ENCODE measurements at places on chromosomes 12 and 14.

GRCh38 chr12:84375449-84376170 is 537.0 kb downstream of the SLC6A15 start:
- DNase-seq = no peak

- DNase-seq = no peak
These were observed 35.9 kb upstream of the PWP1 start for GRCh38 chr12:107649661-107650061.

DNA sequence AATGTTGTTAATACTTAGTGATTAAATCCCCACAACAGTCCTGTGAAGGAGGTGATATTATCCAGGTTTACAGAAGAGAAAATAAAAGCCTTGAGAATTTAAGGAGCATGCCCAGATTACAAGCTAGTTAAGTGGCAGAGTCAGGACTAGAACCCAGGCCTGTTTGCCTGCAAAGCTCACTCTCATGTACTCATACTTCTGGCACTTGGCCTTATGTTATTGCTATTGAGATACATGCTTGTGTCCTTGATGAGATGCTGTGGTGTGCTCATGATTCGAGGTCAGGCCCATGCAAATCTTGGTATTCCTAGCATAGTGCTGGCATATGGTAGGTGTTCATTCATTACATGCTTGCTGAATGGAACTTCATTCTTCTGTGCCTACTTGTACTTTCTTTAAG is 7.6 kb upstream of the EID3 start:
- no peak for DNase-seq

DNA sequence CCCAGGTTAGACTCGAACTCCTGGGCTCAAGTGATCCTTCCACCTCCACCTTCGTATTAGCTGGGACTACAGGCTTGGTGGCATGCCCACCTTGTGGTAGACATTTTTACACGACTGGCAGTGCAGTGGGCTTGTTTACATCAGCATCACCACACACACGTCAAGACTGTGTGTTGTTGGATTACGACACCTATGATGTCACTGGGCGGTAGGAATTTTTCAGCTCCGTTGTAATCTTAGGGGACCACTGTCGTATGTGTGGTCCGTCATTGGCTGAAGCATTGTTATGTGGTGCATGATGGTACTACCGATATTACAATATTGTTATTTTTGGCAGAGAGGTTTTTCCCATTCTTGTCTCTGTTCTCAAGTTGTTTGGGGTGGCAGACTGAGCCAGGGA is 50.7 kb downstream of the TSPAN9 start:
- no peak for DNase-seq

GRCh38 chr12:93569656-93570551 is 2.6 kb upstream of the SOCS2 start:
- DNase-seq = peak; percentile 85

- peak; percentile 10 for DNase-seq
These were observed 15.1 kb downstream of the BCAT1 start for GRCh38 chr12:24933694-24934407.

DNA sequence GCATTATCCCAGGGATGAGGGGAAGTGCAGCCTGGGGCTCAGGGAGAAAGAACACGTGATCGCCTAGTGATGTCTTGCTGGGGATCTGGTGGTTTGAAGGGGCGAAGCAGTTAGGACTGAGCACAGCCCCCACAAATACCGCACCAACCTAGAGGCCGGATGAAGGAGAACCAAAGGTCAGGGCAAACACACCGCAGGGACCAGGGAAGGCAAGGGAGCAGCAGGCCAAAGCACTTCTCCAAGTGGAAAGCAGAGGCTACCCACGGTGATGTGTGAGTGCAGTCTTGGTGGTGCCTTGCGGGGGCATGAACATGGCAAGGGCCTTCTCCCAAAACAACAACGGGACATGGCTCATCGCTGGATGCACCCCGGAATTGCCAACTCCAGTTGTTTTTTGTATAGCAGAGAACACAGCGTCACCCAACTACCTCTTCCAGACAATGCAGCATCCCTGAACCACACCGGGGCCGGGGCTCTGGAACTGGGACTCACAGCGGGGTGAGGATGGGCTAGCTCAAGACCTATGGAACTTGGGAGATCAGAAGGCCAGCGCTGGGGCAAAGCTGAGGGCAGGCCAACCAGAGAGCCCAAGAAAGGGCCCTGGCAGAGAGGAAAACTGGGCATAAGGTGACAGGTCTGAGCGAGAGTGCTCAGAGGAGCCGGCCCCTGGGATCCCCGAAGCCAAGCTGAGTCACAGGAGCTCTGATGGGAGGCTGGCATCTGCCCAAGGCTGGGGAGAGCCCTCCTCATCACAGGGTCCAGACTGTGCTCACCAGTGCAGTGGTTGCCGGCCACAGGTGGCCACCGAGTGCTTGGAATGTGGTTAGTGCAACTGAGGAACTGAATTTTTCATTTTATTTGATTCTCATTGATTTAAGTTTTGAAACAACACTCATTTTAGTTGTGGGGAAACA is 11.1 kb downstream of the GALNT16 start:
- DNase-seq = no peak
